Prostate gland (tissue), 2 donors: ENCODE measurements at places on chromosomes 16 and 17. TPM values are rescaled to one million over a fixed set of nuclear protein-coding genes. Genes with fewer than 3 reads are reported as not detected.

The ZNF597 gene
- 2.1 TPM for total RNA-seq

The SLC9A5 gene
- 2.6 TPM for total RNA-seq

The RHBDF2 gene
- 29.9 TPM for total RNA-seq

The SNAI3 gene
- total RNA-seq, result 2.8 TPM

The CACNG1 gene
- total RNA-seq, result not detected

DNA sequence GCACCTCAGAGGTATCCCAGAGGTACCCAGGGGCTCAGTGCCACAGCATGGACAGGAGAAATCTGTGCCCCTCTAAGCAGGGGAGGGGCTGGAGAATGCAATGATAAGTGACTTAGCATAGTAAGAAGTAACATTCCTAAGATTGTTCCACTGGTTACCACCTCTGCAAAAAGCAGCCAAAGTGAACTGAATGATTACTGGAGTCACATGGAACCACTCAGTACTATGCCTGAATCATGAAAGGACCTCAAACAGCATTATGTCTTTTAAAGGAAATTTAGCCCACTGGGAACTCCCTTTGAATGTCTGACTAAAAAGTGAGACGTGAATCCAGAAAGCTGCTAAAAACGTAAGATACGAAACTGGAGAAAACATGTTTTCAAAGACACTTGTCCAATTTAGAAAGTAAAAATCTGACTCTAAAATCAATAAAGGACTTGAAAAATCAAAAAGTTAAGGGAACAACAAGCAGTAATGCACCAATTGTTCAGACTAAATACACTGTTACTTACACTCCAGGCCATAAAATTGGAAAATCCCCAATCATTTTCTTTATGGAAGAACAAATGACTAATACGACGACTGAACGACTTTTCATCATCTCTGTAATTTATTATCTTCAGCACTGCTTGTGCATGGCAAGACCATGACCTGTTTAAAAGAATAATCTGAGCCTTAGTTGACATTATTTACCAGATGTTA is 38.6 kb downstream of the LITAFD start:
- DNase-seq, result no peak

DNA sequence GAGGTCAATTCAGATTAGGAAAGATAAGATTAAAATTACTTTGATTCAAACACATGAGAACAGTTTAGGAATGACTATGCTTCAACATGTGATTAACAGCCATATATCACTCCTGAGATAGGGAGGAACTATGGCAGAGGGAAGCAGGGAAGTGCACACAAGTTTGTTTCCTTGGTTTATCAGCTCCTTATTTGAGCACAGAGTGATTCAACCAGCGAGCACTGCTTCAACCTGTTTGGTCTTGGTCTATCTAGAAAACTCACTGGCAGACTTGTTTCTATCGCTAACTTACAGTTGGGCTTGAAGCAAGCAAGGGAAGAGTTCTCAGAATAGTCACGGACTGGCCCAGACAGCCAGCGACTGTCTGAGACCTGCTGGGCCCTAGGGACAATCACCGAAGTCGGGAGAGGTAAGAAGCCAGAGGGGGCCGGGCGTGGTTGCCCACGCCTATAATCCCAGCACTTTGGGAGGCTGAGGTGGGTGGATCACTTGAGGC is 23.5 kb downstream of the TUBG1 start:
- DNase-seq, result no peak

DNA sequence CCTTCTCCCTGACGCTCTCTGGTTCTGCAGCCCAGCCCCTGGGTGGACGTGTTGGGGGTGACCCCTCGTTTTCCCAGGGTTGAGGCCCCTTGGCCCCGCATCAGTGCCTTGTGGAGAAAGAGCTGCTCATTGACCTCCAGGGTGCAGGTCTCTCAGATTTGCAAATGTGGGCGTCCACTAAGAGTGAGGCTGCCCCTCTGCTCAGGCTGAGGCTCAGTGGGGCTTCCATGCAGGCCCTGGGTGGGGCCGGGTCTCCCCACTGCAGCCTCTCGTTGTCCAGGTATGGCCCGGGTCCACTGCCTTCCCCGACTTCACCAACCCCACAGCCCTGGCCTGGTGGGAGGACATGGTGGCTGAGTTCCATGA is 9.0 kb downstream of the GAA start:
- no peak for DNase-seq

DNA sequence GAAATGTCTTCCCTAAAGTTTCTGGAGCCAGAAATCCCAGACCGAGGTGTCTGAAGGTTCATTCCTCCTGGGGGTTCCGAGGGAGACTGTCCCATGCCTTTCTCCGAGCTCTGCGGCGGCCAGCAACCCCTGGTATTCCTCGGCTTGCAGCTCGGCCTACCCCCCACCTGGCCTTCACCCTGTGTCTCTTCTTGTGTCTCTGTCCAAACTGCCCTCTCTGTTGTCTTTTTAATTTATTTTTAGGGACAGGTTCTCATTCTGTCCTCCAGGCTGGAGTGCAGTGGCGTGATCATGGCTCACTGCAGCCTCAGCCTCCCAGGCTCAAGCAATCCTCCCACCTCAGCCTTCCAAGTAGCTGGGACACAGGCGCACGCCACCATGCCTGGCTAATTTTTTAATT is 211.7 kb downstream of the SEC14L1 start:
- no peak for DNase-seq

DNA sequence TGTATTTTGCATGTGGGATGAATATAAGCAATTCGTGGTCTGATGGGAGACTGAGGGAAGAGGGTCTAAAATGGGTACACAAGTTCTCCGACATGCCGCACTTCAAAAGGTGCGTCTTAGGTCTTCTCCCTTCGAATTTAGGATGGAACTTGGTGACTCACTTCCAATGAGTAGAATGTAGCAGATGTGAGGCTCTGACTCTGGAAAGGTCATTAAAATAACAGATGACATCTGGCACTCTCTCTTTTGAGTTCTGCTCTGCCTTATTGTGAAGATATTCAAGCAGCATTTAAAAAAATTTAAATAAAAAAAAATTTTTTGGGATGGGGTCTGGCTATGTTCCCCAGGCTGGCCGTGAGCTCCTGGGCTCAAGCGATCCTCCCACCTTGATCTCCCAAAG is 92.7 kb downstream of the TMEM100 start:
- no peak for DNase-seq

GRCh38 chr16:70665113-70665694 is 18.8 kb downstream of the IL34 start:
- DNase-seq, result no peak

- DNase-seq, result peak; percentile 44
Observed at GRCh38 chr17:76709077-76709950, 1.5 kb downstream of the MXRA7 start.

- no peak for DNase-seq
Observed at GRCh38 chr17:13465678-13466077, 136.1 kb downstream of the HS3ST3A1 start.

DNA sequence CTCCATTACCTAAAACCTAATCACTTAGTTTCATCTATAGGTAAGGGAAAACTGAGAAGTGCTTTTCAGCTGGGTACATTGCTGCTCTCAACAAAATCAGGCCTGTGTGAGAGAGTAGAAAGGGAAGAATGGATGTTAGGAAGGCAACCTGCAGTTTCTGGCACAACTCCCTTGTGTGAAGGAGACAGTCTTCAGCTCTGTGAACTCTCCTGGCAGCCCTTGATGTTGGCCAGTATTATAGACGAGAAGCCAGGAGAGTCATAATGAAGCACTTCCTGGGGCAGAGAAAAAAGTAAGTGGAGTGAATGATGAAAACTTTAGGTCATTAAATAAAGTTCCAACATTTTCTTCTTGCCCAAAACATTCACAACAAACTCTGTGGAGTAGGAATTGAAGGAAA is 260.1 kb downstream of the IRX3 start:
- no peak for DNase-seq

- DNase-seq, result peak; percentile 81
Observed at GRCh38 chr16:12811441-12812383, 8.0 kb upstream of the CPPED1 start.

DNA sequence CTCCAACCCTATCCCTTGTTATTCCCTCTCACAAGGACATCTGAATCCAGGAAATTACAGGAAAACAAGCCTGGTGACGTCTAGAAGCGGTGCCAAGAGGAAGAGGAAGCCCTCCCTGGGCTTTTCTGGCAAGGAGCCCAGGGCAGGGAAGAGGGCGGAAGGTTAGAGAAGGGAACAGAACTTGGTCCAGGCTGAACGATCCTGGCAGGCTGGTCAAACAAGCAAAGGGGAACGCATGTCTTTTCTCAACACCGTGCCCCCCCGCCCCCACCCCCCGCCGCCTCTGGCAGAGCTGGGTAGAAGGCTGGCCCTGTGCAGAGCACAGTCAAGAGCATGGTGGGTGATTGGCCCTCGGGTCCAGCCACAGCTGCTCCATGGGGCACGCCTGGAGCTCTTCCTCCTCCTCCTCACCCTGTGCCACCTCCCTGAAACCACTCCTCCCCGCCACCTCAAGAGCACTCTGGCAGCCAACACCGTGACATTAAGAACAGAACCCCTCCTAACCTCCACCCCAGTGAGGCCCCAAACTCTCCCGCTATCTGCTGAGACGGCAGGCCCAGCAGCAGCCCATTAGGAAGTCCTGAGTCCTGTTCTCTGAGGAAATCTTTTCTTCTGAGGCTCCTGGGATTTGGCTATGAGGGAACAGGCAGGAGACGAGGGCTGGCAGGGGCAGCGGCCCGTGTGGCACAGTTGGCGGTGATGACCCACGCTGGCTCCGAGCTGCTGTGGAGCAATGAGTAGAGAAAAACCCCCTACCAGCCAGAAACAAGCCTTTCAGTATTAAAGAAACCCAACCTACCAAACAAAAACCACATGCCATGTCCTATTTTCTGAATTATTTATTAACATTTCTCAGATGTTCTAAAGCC is 7.3 kb downstream of the C16orf86 start:
- no peak for DNase-seq

- no peak for DNase-seq
Observed at GRCh38 chr17:34582185-34582900, 3.0 kb downstream of the TMEM132E start.

DNA sequence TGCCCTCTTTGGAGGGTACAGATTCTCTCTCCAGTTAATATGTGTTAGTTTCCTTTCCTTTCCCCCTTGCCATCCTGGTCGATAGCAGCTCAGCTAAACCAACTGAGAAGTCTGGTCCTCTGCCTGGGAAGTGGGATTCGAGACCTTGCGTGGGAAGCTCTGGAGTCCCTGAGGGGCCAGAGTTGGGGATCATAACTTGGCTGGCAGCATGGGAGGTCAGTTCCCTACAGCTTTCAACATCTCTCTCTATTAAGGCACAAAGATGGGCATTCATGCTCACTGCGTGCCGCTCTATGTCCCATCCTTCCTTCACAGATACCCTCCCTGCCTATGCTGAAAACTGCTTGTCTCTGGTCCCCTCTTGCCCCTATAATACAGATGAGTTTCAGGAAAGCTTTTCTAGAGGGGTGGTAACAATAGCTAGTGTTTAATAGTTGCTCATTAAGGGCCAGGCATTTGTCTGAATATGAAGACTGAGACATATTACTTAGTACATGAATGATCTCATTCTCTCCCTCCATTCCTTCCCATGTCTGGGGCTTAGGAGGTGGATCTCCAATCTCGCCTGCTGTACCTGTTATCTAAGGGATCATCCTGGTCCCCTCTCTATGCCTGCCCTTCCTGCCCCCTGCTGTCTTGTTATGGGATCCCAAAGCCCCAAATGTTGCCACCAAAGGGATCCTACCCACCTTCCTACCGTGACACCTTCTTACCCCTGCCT is 10.8 kb downstream of the THRA start:
- DNase-seq, result no peak

DNA sequence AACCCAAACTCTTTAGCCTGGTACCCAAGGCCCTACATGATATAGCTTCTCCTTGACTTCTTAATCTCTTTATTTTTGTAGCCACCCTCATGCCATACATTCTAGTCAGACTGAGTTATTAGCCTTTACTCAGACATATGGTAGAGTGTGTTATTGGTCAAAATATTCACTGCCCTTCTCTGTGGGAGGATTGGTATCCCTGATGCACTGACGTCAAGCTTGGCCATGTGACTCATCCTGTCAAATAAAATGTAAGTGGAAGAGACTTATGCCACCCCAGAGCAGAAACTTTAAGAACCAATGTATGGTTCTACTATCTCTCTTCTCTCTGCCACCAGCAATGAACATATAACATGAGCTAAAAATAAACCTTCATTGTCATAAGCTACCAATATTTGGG is 12.2 kb upstream of the BEAN1 start:
- no peak for DNase-seq

GRCh38 chr16:62036101-62036801 is at the start of gene CDH8:
CDH8 (minus strand) TSS chr16:62036438; CDS start chr16:62021403, 15,035 bp downstream.
- no peak for DNase-seq

GRCh38 chr16:54482892-54483574 is 196.4 kb upstream of the IRX3 start:
- DNase-seq, result no peak

GRCh38 chr17:81710514-81711308 is 1.4 kb upstream of the SLC25A10 start:
- DNase-seq, result no peak

- DNase-seq, result no peak
Observed at GRCh38 chr17:82859431-82860403, 19.9 kb upstream of the ZNF750 start.

DNA sequence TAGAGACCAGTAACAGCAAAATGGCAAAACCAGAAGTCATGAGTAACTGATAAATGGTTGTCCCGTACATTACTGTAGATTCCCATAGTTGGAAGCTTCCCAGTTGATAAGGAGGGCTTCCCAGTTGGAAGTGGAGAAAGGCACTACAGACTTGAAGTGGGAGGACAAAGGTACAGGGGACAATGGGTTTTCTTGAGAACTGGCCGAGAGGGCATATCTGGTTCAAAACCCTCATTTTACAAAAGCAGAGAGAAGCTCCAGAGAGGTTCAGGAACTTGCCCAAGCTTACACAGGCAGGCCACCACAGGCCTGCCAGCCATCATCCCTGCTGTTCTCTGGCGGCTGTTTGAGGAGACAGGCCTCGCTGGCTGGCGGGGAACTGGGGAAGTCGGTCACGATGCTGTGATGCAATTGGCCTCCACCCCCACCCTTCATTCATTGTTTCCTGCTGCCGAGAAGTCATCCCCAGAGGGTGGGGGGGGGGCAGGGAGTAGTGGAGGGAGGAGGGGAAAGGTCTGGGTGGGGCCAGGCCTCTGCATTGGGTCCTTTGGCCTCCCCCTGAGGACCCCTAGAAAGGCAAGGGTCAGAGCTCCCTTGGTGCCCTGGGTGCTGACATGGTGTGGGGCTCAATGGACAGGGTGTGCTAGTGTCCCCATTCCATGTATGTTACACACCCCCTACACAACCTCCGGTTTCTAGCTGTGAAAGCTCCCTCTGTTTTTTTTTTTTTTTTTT is 3.0 kb downstream of the UBALD2 start:
- DNase-seq, result peak; percentile 73

DNA sequence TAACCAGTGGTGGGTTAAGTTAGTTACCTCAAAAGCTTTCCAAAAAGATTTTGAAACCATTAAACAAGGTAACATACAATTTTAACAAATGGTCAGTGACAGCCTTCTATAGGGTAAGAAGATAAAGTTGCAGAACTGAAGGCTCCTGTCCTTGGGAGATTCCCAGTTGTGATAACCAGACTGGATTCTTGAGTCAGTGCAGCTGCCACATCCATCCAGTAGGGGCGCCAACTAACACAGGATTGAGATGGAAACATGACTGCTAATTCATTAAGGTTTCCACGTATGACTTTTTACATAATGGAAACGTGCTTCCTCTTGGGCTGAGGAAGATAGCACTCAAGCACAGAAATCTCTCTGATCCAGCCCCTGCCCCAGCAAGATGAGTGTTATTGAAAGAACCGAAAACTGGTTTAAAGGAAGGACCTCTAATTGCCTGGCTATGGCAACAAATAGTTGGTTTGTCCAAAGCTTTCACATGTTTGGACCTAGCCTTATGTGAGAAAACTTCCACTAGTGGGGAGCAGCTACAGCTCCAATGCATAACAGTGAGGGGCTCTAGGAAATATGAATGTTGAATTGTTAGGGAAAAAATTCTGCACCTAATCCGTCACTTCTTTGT is 269.8 kb upstream of the MYOCD start:
- no peak for DNase-seq
